A549 treated with Mapracorat at 1 μM for 4 hours (cell line): ENCODE measurements at places on chromosomes 7 and 10. TPM values are rescaled to one million over a fixed set of nuclear protein-coding genes. Genes with fewer than 3 reads are reported as not detected.

VAX1 gene
- total RNA-seq: 0.97 to 1.7 TPM (median 1.5 TPM) in 5 replicates

MBL2 gene
- total RNA-seq: not detected in 5 replicates

SLC26A5 gene
- not detected in 5 replicates for total RNA-seq

DDC gene
- 0.83 to 1.7 TPM (median 1.2 TPM) in 5 replicates for total RNA-seq

TMEM213 gene
- total RNA-seq: not detected in 5 replicates

TYW1 gene
- 13.6 to 15.0 TPM (median 13.8 TPM) in 5 replicates for total RNA-seq

OPALIN gene
- total RNA-seq: not detected in 5 replicates
